ENCODE measurements at places on chromosomes 4 and X.

GRCh38 chr4:17580969-17581368 is 4.0 kb downstream of the LAP3 start:
- no peak for DNase-seq

DNA sequence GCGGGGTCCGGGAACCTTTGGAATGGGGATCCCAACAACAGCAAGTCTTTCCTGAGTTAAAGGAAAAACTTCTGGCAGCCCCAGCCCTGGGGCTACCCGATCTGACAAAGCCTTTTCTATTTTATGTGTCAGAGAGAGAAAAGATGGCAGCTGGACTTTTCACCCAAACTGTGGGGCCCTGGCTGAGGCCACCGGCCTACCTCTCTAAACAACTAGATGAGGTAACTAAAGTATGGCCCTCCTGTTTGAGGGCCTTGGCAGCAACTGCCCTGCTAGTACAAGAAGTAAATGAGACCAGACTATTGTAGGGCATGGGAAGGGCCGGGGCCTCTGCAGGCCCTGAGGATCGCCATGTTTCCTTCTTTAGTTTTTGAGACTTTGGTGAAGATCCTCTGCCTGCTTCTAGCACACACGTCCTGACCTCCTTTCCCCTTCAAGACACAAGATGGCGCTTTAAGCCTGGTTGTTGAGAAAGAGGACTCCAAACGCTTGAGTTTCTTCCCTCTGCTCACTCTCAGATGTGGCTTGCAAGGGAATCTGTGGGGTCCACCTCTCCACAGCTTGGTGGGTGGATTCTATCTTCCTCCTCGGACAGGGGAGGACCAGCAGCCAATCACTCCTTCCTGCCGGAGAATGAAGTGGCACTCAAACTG is 18.5 kb upstream of the DRD5 start:
- DNase-seq: peak; percentile 70

- no peak for DNase-seq
These were observed 68.6 kb upstream of the HS3ST1 start for GRCh38 chr4:11497212-11497806.

- DNase-seq: no peak
These were observed 464.6 kb downstream of the PCDH18 start for GRCh38 chr4:137067735-137068134.

- no peak for DNase-seq
These were observed 5.0 kb downstream of the DOK7 start for GRCh38 chr4:3468154-3468553.

DNA sequence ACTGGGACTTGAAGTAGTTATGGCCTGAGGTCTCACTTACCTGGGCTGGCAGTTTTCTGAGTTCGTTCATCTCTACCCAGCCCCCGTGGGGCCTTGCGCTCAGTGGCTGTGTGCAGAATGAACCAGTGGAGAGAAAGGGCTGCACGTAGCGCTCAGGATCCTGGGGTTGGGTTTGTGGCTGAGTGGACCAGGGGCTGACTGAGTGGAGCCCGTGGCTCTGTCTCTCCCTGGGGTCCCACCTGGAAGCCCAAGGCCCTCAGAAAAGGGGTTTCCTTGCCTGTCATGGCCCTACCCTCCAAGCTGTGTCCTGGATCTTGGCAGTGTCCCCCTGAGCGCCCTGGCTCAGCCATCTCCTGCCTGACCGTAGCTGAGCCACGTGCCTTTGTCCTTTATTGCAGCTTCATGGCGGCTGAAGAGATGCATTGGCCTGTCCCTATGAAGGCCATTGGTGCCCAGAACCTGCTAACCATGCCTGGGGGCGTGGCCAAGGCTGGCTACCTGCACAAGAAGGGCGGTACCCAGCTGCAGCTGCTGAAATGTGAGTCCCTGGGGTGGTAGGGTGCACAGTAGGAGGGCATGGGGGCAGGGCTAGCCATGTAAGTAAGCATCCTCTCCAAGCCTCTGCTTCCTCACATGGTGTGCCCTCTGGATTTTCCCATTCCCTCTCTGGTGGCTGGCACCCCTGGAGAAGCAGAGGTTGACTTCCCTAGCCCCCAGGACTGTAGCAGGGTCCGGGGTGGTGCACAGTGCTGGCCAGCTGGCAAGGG is 23.2 kb upstream of the ADD1 start:
- no peak for DNase-seq

DNA sequence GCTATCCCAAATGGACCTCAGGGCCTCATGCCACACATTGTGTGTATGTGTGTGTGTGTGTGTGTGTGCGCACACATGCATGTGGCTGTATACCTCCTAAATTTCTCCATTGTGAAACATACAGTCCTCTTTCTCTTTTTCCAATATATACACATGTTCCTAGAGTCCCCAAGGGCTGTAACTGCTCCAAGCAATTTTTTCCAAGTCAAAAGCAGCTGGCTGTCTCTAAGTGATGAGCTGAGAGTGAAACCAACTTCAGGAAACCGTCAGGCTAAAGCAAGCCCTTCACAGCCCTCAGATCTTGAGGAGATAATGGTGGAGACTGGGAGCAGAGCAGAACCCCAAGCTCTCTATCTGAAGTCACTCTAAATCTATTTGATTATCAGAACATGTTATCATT is 496.1 kb upstream of the DIPK2B start:
- DNase-seq: no peak

- no peak for DNase-seq
These were observed 64.0 kb downstream of the SOX3 start for GRCh38 chrX:140440876-140441275.

- DNase-seq: peak; percentile 14
These were observed 175.8 kb upstream of the TECRL start for GRCh38 chr4:64584981-64585557.

GRCh38 chr4:132767901-132768300 is 381.2 kb upstream of the PCDH10 start:
- DNase-seq: no peak

- no peak for DNase-seq
These were observed 130.8 kb downstream of the HMX1 start for GRCh38 chr4:8740666-8741395.

- DNase-seq: peak; percentile 84
These were observed 32.2 kb upstream of the NDST4 start for GRCh38 chr4:115145393-115146160.

DNA sequence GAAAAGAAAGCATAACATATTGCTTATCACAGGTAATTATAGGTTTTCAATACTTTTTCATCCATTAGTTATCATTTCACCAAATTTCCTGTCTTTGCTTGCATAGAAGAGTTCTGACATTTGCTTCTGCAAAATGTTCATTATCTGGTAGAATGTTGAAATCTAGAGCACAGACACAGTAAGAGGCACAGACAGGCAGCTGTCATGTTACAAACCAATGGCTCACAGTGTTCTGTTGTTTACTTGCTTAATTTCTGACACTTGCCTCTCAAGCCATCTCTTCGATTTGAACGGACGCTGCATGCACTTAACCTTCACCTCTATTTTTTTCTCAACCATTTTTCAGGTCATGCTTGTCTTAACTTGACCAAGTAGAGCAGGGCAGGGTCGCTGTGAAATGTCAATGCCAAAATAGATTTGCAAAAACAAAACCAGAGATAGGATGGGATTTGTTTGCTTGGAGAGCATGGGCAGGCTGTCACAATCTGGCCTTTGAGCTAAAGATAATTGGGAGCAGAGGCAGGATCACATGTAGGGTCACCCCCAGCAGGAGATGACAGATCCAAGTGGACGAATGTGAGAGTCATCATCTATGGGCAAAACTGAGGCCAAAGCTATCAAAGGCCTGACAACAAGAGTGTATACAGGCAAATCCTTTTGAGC is 292.3 kb downstream of the SMARCA1 start:
- DNase-seq: no peak

DNA sequence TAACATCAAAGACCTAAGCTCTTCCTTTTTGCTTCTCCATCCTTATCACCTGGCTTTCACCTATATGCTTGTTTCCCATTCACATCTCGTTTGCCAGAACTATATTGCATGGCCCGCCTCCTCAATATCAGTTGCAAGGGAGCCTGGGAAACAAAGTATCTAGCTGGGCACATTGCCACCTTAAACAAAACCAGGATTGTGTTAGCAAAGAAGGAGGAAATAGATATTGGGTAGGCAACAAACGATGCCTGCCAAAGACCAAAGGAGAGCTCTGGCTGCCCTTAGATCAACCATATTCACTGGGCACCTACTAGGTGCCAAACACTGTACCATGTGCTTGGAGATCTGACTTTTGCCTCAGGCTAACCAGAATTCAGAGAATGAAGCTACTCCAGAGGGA is 107.5 kb downstream of the GRIA3 start:
- peak; percentile 35 for DNase-seq

DNA sequence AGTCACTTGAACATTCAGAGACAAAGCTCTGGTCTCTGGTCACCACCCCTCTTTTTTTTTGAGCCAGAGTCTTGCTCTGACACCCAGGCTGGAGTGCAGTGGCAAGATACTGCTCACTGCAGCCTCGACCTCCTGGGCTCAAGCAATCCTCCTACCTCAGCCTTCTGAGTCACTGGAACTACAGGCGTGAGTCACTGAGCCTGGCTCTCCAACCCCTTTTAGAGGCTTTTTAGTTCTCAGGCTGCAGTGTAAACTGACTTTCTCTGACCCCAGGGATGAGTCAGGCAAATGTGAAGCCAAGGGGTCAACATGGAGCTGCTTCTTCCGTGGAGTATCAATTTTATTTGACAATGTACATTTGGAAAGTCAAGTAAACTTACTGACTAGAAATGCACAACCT is 229.2 kb downstream of the PTTG2 start:
- DNase-seq: no peak

DNA sequence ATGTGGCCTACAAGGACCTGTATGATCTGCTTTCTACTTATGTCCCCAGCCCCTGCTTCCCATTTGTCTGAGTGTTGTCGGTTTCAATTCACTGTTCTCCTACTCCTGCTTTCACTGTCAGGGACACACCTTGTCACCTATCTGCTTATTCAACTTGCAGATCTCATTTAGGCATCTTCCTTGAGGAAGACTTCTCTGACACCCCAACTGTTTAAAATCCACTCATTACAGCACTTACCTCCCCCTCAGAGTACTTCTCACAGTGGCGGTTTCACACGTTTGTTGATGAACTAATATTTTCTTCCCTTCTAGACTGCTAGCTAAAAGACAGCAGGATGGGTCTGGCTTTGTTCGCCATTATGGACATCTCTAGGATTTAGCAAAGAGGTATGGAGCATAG is 279.9 kb upstream of the TET2 start:
- DNase-seq: no peak

GRCh38 chr4:137994853-137995252 is 247.3 kb downstream of the SLC7A11 start:
- DNase-seq: no peak

DNA sequence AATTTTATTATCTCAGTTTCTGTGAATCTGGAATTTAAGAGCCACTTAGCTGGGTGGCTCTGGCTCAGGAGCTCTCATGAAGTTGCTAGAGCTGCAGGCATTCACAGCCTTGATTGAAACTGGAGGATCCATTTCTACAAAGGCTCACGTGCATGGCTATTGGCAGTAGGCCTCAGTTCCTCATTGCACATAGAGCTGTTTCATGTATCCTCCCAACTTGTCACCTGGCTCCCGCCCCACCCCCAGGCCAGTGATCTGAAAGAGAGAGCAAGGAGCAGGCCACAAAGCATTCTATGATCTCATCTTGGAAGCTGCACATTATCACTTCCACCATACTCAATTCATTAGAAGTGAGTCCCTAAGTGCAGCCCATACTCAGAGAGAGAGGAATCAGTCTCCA is 18.5 kb upstream of the AP1AR start:
- no peak for DNase-seq

- no peak for DNase-seq
These were observed 8.4 kb upstream of the SLC26A1 start for GRCh38 chr4:1001561-1002130.
